ENCODE measurements at places on chromosomes 6 and 20.

DNA sequence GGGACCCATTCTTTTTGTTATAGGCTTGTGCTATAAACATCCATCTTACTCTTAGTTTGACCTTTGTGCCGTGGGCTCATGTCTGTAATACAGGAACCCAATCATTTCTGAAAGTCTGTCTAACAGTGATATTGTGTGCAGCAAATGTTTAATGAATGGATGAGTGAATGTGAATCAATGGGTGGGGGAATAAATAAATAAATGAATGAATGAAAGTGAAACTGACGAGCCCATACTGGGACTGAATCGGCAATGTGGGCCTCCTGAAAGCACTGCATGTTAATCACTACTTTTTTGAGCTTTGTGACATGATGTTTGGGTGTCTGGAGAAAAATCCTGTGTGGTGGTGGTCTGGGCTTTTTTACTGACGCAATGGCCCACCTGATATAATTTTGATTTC lies 175.0 kb downstream of the GMPR start:
- DNase-seq, result no peak

DNA sequence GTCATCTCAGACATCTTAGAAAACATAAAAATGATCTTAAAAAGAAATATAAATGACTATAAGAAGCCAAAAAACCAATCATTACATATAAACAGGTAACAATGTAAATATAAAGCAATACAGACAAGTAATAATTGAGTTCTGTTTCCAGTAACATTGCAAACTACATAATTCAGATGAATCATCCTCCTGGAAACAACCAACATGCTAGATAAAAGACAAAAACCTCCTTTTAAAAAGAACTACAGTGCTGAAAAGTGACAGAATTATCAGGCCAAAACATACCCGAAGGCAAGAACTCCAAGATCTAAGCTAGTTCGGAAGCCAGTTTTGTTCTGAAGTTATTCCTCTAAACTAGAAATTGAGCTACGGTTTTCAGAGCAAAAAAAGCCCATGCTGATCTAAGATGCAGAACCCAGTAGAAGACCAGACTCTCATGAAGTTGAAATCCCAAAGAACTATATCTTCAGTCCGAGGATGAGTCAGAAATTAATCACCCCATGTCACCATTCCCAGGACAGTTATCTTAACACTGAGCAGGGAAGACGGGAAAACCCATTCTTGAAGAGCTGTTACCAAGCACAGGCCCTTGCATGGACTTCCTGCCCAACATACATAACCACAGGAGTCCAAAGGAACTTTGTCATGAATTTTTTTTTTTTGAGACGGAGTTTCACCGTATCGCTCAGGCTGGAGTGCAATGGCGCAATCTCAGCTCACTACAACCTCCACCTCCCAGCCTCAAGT lies 9.8 kb downstream of the PGM3 start:
- peak; percentile 54 for DNase-seq

- DNase-seq, result no peak
Measured at GRCh38 chr6:27767851-27768250, 144.3 kb downstream of the OR2B2 start.

DNA sequence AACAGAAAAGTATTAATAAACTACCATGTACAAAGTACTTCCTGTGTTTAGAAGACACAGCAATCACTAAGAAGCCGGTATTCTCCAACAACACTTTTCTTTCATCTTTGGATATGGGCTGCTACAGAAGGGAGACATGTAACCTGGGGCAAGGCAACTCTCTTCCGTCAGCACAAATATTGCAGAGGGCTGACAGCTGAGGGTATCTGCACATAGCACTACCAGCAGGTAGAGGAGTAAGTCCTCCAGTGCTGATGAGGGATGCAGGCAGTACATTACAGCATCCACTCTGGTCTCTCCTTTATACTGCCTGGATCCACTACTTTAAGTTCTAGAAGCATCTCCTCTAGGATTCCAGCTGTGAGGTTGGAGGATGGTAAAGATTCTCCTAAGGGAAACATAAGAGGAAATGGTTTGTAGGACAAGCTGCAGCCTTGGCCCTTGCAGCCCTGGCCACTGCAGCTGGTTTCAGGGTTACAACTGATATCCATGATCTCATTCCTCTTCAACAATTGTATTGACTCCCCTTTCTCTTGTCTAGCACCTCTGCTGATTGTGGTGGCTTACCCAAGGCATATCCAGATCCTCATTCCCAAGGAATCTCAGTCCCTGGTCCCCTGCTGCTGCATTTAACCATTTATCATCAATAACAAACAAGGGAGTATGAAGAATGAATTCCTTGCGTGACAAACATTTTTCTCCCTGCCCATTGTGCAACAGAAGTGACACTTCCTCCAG lies 110.7 kb upstream of the ADGRF1 start:
- no peak for DNase-seq

- no peak for DNase-seq
Measured at GRCh38 chr6:53041356-53041755, 23.8 kb upstream of the FBXO9 start.

DNA sequence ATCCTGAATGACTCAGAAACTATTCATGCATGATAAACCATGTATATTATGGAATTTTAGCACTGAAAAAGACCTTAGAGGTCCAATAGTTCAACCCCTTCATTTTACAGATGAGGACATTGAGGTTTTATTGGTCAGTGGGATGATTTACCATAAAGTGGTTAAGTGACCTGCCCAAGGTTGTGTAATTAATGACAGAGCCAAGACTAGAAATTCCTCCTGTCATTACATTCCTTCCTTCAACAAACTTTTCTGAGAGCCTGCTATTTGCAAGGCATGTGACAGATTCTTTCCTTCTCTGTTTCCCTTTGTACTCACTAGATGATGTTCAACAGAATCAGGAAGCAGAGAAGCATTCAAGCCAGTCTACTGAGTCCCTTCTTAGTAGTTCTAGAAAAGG lies 170.7 kb upstream of the KCNK16 start:
- DNase-seq, result no peak

DNA sequence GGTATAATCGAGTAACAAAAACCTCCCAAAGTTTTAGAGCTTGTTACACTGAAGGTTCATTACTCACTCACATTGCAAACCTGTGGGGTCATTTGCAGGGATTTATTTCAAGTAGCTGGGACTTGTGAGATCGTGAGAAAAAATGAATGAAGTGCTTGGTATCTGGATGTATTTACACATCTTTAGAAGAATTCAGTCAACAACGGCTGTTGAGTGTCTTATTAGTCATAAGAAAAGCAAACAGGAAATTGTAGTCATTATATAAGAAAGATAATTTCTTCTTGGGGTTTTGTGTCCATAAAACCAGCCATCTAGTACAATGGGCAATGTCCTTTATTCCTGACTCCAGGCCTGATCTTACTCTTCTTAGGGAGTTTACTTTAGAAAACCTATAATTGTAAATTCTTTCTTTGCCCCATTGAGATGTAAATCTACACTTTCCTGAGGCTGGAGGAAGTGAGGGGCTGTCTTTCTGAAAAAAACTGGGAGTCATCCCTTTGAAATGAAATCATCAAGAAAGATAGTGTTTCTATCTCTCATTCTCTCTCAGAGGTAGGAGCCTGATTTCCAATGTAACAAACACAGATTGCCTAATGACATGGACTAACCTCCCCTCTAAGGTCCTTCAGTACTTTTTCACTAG lies 202.5 kb upstream of the ASCC3 start:
- DNase-seq, result no peak

All from AG09319 (cell line).